H9 (cell line): ENCODE measurements at places on chromosomes 2 and 18. TPM values are rescaled to one million over a fixed set of nuclear protein-coding genes. Genes with fewer than 3 reads are reported as not detected.

DNA sequence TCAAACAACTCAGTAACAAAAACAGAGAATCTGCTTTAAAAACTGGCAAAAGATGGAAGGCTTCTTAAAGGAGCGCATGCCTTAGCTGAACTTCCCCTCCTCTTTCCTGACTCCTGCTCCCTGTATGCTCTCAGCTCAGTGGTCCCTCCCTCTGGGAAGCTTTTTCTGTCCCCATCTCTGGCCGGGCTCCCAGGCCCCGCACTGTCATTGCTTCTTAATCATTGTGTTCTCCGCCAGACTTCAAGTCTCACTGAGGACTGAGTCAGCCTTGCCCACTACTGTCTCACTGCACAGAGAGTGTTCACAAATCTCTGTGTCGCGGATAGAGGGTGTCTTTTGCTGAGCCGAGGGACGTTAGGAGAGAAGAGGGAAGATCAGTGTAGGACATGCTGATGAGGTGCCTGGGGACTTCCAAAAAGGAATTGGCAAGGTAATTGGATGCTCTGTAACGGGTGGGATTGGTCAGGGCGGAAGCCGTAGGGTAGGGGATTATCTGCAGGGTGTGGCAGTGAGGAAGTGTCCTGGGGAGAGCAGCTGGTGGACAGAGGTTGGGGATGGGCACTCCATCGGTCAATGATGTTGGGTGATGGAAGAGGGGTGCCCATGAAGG, 16.2 kb downstream of the TOGARAM2 start:
- H3K27ac ChIP-seq = no peak overlapping the region
- DNase-seq = no peak
- no peaks in the 10 kb centered on the region for H3K36me3 ChIP-seq
- no peak overlapping the region; the same call in 2 of the 3 replicates for H3K4me3 ChIP-seq
- no peaks in the 10 kb centered on the region; the same call in 1 of the 2 replicates for H3K4me1 ChIP-seq

GRCh38 chr2:209368914-209369313, 54.9 kb upstream of the MAP2 start:
- H3K4me1 ChIP-seq = no peaks in the 10 kb centered on the region
- no peak overlapping the region for H3K27ac ChIP-seq
- no peaks in the 10 kb centered on the region for H3K27me3 ChIP-seq
- DNase-seq = no peak
- no peak overlapping the region for H3K4me3 ChIP-seq
- H3K36me3 ChIP-seq = peaks cover 12% of the 10 kb centered on the region; the same call in 2 of the 3 replicates

GRCh38 chr18:7890075-7890474, 323.0 kb downstream of the PTPRM start:
- no peak overlapping the region for H3K27ac ChIP-seq
- H3K4me3 ChIP-seq = no peak overlapping the region
- no peaks in the 10 kb centered on the region for H3K4me1 ChIP-seq
- H3K27me3 ChIP-seq = no peaks in the 10 kb centered on the region

- no peak overlapping the region for H3K4me3 ChIP-seq
- no peak for DNase-seq
- H3K27ac ChIP-seq = no peak overlapping the region
- H3K27me3 ChIP-seq = no peaks in the 10 kb centered on the region
- no peaks in the 10 kb centered on the region; the same call in 1 of the 2 replicates for H3K4me1 ChIP-seq
Measured at GRCh38 chr2:86234563-86235131, 35.4 kb downstream of the MRPL35 start.

DNER gene
- 1.0 and 1.1 TPM in 2 replicates for total RNA-seq

DNA sequence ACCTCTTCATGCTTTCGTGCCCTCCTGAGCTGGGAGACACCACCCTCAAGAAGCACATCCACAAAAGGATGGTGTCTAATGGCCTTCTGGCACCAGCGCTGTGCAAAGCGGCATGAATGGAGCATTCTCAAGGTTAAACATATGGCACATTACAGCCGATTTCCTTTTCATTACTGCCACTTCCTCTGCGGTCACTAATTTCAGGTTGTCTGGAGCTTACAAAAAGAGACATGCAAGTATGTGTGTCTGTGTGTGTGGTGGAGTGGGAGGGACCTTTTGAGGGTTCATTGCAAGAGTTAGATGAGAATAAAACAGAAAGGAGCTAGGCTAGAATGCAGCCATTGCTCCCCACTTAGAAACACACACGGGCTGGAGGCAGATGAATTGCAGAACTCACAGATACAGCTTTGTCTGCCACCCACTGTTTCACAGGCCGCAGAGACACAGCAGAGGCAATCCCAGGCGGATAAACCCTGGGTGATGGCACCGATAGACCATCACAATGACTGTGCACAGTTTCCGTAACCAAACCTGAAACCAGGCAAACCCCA, 76.0 kb downstream of the TGIF1 start:
- no peak overlapping the region; the same call in 2 of the 3 replicates for H3K4me3 ChIP-seq
- H3K27me3 ChIP-seq = no peaks in the 10 kb centered on the region
- DNase-seq = no peak
- peaks cover 13% of the 10 kb centered on the region for H3K36me3 ChIP-seq
- peaks cover 10% of the 10 kb centered on the region; the same call in 1 of the 2 replicates for H3K4me1 ChIP-seq
- peak overlapping the region; percentile 87 for H3K27ac ChIP-seq

DNA sequence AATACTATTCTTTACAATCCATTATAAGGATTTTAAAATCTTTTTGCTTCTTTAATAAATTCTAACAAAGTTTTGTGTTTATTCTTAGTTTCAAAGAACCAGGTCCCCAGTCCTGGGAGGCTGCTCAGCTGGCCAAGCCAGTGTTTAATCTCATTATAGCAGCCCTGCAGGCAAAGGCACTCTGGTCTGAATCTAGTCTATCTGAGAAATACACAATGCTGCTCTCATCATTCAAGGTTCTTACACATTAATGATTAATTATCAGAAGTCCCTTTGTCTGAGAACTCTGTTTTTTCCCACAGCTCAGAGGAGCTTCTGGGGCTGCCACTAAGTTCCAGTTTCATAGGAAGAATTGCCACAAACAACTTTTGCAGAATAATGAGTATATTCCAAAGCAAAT, 27.7 kb downstream of the KCTD18 start:
- H3K27ac ChIP-seq = no peak overlapping the region
- no peak overlapping the region for H3K4me3 ChIP-seq
- H3K27me3 ChIP-seq = no peaks in the 10 kb centered on the region
- H3K4me1 ChIP-seq = peaks cover 4% of the 10 kb centered on the region
- DNase-seq = no peak
- peaks cover 23% of the 10 kb centered on the region for H3K36me3 ChIP-seq

BIN1 gene
- total RNA-seq = 30.0 and 32.0 TPM in 2 replicates

- H3K27me3 ChIP-seq = no peaks in the 10 kb centered on the region
- no peaks in the 10 kb centered on the region for H3K36me3 ChIP-seq
- no peak overlapping the region for H3K4me3 ChIP-seq
- H3K27ac ChIP-seq = no peak overlapping the region
- DNase-seq = no peak
Measured at GRCh38 chr2:187920511-187920910, 366.3 kb upstream of the TFPI start.

RALB gene
- total RNA-seq = 24.6 and 27.1 TPM in 2 replicates

ATP8B1 gene
- total RNA-seq = 0.53 and 1.1 TPM in 2 replicates

DNA sequence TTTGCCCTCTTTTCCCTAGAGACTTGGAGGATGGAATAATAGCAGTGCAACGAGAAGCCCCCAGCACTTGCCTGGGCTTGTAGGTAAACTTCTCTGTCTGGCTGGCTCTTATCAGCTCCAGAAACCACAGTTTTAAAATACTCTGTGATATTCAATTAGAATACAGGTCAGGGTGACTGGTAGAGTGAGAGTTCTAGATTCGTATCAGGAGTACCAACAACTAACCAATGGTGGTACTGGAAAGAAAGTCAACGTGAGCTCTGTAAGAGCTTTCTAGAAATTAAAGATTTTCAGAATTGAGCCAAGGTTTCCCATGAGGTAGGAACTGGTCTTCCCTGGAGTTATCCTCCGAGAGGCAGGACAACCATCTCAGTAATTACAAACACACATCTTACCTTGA, 216.9 kb downstream of the NYAP2 start:
- no peak overlapping the region for H3K27ac ChIP-seq
- H3K36me3 ChIP-seq = no peaks in the 10 kb centered on the region
- no peaks in the 10 kb centered on the region for H3K27me3 ChIP-seq
- no peak for DNase-seq

DNA sequence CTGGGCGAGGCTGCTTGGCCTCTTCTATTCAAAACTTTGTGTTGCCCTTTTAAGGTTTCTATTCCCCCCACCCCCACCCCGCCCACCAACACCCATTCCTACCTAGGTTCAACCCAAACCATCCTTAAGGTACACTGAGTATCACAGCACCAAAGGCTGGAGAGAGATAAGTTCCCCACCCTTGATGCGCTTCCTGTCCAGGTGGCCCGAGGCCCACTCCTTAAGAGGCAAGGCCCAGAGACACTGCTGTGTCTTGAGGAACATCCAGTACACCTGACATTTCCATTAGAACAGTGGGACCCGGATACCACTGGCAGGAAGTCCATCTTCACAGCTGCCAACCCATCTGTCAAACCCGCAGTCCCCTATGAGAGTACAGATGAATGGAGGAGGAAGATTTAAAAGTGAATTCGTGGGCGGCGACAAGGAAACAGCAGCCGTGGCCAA, 277 bp upstream of the INPP1 start:
- DNase-seq = peak; percentile 45
- no peaks in the 10 kb centered on the region for H3K27me3 ChIP-seq
- H3K4me1 ChIP-seq = peaks cover 2% of the 10 kb centered on the region; the same call in 1 of the 2 replicates
- H3K36me3 ChIP-seq = peaks cover 1% of the 10 kb centered on the region; the same call in 1 of the 3 replicates

NBEAL1 gene
- 10.1 and 12.6 TPM in 2 replicates for total RNA-seq

SERPINB12 gene
- total RNA-seq = not detected in 2 replicates

CFAP65 gene
- 0.18 and 0.20 TPM in 2 replicates for total RNA-seq

GRCh38 chr2:17830053-17831034, 14.1 kb downstream of the MSGN1 start:
- no peak overlapping the region for H3K27ac ChIP-seq
- no peaks in the 10 kb centered on the region; the same call in 1 of the 2 replicates for H3K27me3 ChIP-seq
- no peaks in the 10 kb centered on the region for H3K4me1 ChIP-seq
- peak; percentile 95 for DNase-seq
- no peaks in the 10 kb centered on the region for H3K36me3 ChIP-seq

GRCh38 chr18:63254716-63255399, 64.7 kb downstream of the BCL2 start:
- no peak for DNase-seq
- no peaks in the 10 kb centered on the region for H3K27me3 ChIP-seq
- H3K4me3 ChIP-seq = no peak overlapping the region
- no peaks in the 10 kb centered on the region for H3K4me1 ChIP-seq
- peaks cover 4% of the 10 kb centered on the region; the same call in 1 of the 3 replicates for H3K36me3 ChIP-seq

SPATA3 gene
- total RNA-seq = not detected in 2 replicates

- no peak overlapping the region for H3K27ac ChIP-seq
- H3K4me1 ChIP-seq = no peaks in the 10 kb centered on the region
- no peaks in the 10 kb centered on the region for H3K27me3 ChIP-seq
- no peaks in the 10 kb centered on the region for H3K36me3 ChIP-seq
Measured at GRCh38 chr2:138853296-138853695, 73.1 kb upstream of the NXPH2 start.

DNA sequence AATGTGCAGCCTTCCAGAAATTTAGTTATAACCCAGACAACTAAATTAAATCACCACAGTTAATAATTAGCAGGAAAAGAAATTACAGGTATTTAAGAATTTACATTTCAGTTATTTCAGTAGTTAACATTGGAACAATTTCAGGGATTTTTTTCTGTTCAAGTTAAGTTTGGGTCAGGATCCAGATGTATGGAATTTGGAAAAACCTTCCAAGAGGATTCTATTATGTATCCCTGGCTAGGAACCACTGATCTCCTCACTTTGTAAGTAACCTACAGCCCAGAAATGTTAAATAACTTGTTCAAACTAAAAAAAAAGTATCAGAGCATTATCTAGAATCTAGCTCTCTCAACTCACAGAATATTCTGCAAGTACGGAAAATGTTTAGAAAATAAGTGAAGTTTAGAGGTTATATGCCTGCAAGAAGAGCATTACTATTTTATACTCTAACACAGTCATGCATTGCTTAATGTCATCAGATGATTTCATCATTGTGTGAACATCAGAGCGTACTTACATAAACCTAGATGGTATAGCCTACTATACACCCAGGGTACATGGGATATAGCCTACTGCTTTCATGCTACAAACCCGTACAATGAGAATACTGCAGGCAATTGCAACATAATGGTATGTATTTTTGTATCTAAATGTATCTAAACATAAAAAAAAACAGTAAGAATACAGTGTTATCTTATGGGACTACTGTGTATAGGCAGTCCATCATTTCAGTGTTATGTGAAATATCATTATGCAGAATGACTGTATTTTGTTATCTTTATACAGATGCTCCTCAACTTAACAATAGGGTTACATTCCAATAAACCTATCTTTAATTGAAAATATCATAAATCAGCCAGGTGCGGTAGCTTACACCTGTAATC, 6.1 kb downstream of the NCKAP1 start:
- peaks cover 3% of the 10 kb centered on the region; the same call in 1 of the 2 replicates for H3K36me3 ChIP-seq
- no peaks in the 10 kb centered on the region for H3K27me3 ChIP-seq
- H3K4me1 ChIP-seq = no peaks in the 10 kb centered on the region; the same call in 1 of the 2 replicates
- no peak overlapping the region for H3K4me3 ChIP-seq

- H3K27ac ChIP-seq = no peak overlapping the region
- DNase-seq = peak; percentile 39
- no peaks in the 10 kb centered on the region for H3K27me3 ChIP-seq
- H3K4me1 ChIP-seq = peaks cover 1% of the 10 kb centered on the region; the same call in 1 of the 2 replicates
- H3K4me3 ChIP-seq = no peak overlapping the region
Measured at GRCh38 chr2:25700221-25700660, 26.9 kb upstream of the DTNB start.

CXCR1 gene
- not detected in 2 replicates for total RNA-seq

TMEM169 gene
- total RNA-seq = 0.97 and 1.0 TPM in 2 replicates

DNA sequence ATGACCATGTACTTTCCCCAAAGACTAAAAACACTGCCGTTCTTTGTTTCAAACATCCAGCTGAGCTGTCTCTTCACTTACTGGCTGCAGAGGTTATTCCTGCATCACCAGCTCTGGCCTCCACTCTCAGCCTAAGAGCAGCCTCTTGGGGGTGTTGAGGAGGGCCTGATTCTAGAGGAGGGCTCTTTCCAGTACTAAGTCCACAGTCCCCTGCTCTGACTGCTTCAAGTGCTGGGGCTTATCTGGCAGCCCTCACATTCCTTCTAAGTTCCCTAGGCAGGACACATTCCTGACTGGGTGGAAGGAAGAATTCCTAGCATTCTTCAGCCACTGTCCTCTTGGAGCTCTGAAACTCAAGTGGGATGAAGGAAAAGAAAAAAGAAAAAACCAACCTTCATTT, 32.9 kb upstream of the EHBP1 start:
- H3K27me3 ChIP-seq = no peaks in the 10 kb centered on the region
- H3K4me1 ChIP-seq = peaks cover 2% of the 10 kb centered on the region; the same call in 1 of the 2 replicates
- H3K4me3 ChIP-seq = no peak overlapping the region

GRCh38 chr2:111522231-111522768, 361.7 kb downstream of the ANAPC1 start:
- H3K27ac ChIP-seq = no peak overlapping the region
- no peaks in the 10 kb centered on the region for H3K27me3 ChIP-seq
- no peak overlapping the region for H3K4me3 ChIP-seq
- H3K4me1 ChIP-seq = no peaks in the 10 kb centered on the region

- H3K4me1 ChIP-seq = no peaks in the 10 kb centered on the region
- H3K27me3 ChIP-seq = no peaks in the 10 kb centered on the region
- no peak for DNase-seq
Measured at GRCh38 chr2:99694331-99694730, 204.5 kb upstream of the REV1 start.

GRCh38 chr2:228625481-228625880, 444.0 kb upstream of the SPHKAP start:
- no peaks in the 10 kb centered on the region for H3K27me3 ChIP-seq
- H3K36me3 ChIP-seq = no peaks in the 10 kb centered on the region
- H3K4me3 ChIP-seq = no peak overlapping the region
- no peak overlapping the region for H3K27ac ChIP-seq
- H3K4me1 ChIP-seq = no peaks in the 10 kb centered on the region
- no peak for DNase-seq

GRCh38 chr18:59343926-59344325, 15.1 kb downstream of the LMAN1 start:
- DNase-seq = no peak
- H3K27me3 ChIP-seq = no peaks in the 10 kb centered on the region
- H3K4me1 ChIP-seq = no peaks in the 10 kb centered on the region
- peaks cover 83% of the 10 kb centered on the region for H3K36me3 ChIP-seq
